ENCODE measurements at places on chromosomes 3 and 15. TPM values are rescaled to one million over a fixed set of nuclear protein-coding genes. Genes with fewer than 3 reads are reported as not detected.

Gene C15orf62
- total RNA-seq: 0.39 TPM

- peak; percentile 57 for DNase-seq
Measured at GRCh38 chr15:29835301-29835700, 13.0 kb upstream of the TJP1 start.

GRCh38 chr3:5321666-5322340 lies 134.3 kb downstream of the EDEM1 start:
- DNase-seq: no peak

GRCh38 chr3:3675801-3676200 lies 123.4 kb upstream of the LRRN1 start:
- DNase-seq: no peak

GRCh38 chr15:72724028-72724427 lies 38.0 kb downstream of the BBS4 start:
- DNase-seq: no peak

- no peak for DNase-seq
Measured at GRCh38 chr3:24736701-24737100, 242.1 kb upstream of the THRB start.

- no peak for DNase-seq
Measured at GRCh38 chr3:37241880-37242279, 67.5 kb upstream of the LRRFIP2 start.

- no peak for DNase-seq
Measured at GRCh38 chr3:70979983-70980645, 603.4 kb downstream of the FOXP1 start.

Gene LRTM1
- total RNA-seq: not detected

- no peak for DNase-seq
Measured at GRCh38 chr3:195763076-195763830, 42.5 kb downstream of the MUC20 start.

Gene NR2E3
- total RNA-seq: under 0.01 TPM

Gene TMEM212
- not detected for total RNA-seq

DNA sequence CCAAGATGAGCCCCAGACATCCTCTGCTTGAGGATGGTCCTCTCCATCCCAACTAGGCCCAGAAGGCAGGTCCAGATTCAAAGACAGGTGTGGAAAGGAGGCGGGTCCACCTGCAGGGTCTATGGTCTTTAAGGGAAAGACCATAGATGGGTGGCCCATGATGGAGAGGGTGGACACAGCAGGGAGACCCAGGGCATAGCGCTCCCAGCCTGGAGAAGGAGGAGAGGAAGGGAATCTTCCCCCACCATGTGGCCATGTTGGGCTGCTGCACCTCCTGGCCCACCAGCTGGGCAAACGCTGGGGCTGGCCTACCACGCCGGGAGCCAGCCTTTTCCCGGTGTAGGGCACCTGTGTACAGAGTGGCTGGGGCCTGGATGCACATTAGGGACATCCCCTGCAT lies 265.2 kb upstream of the TLE3 start:
- peak; percentile 29 for DNase-seq

Gene CFAP100
- not detected for total RNA-seq

- DNase-seq: no peak
Measured at GRCh38 chr15:33964665-33965040, 3.6 kb upstream of the CHRM5 start.

GRCh38 chr3:116186049-116186448 lies 259.2 kb downstream of the LSAMP start:
- no peak for DNase-seq

Gene RHOV
- total RNA-seq: not detected

DNA sequence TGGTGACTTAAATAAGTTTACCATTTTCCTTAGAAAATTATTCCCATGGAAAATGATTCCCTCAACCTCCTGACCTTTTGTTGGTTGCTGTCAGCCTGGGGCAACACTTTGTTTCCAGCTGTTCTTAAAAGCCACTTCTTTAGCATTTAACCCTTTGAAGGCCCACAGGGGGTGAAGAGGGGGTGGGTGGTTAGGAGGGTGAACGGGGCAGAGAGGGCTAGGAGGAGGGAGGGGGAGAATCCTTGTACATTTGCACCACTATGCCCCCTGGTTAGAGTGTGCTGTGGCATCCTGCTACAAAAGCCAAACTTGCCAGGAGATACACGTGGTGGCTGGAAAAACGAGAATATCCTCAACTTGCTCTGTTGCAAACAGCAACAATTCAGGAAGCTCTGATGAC lies 273.2 kb upstream of the RGMA start:
- DNase-seq: no peak

- no peak for DNase-seq
Measured at GRCh38 chr3:116059421-116060096, 385.7 kb downstream of the LSAMP start.

- peak; percentile 10 for DNase-seq
Measured at GRCh38 chr15:81071120-81071519, 63.0 kb upstream of the CFAP161 start.

Gene LRRC34
- total RNA-seq: 3.1 TPM

DNA sequence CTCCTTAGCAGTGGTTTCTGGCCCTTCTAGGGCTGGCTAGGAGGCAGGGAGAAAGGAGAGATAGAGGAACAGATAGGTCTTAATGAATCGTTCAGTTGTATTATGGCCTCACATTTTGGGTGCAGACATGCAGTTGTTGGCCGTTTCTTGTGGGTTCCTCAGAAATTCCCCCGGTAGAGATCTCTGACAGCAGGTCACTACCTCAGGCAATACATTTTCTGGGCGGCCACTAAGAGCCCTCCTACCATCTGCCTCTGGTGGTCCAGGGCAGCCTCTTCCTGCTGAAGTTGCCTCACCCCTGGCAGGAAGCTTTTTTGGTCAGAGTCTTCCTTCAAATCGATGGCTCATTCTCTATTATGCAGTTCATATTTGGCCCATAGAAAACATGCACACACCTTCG lies 266.1 kb downstream of the SV2B start:
- DNase-seq: no peak

Gene HYKK
- total RNA-seq: 0.90 TPM

DNA sequence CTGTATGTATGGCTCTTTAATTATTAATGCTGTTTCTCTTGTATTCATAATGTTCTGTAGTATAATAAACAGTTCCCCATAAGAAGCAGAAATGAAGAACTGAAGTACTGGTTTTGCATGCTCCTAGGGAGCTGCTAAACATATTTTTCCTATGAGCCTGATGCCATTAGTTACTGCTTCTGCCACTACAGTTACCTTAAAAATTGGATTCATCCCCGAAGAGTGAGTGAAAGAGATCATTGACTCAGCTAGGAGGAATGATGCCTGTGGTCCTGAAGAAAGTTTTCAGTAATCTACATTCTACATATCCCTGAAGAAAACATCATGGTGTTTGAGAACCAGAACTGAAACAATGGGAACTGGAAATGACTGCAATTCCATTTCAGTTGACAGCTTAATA lies 37.1 kb upstream of the ST3GAL6 start:
- no peak for DNase-seq

DNA sequence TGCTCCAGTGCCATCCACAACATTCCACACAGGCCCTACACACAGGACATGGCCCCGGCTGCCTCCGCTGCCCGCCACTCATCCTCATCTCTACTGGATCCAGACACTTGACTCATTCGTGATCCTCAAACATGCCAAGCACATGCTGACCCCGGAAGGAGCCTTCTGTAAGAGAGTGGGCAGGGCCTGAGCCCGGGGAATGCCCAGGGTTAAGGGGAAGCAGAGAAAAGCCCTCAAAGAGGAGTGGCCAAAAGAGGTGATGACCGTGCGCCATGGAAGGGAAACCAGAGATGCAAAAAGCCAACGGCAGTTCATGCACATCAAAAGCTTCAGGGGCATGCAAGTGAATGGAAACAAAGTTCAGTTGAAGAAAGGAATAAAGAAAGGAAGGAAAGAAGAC lies 46.1 kb downstream of the RFTN1 start:
- DNase-seq: no peak

DNA sequence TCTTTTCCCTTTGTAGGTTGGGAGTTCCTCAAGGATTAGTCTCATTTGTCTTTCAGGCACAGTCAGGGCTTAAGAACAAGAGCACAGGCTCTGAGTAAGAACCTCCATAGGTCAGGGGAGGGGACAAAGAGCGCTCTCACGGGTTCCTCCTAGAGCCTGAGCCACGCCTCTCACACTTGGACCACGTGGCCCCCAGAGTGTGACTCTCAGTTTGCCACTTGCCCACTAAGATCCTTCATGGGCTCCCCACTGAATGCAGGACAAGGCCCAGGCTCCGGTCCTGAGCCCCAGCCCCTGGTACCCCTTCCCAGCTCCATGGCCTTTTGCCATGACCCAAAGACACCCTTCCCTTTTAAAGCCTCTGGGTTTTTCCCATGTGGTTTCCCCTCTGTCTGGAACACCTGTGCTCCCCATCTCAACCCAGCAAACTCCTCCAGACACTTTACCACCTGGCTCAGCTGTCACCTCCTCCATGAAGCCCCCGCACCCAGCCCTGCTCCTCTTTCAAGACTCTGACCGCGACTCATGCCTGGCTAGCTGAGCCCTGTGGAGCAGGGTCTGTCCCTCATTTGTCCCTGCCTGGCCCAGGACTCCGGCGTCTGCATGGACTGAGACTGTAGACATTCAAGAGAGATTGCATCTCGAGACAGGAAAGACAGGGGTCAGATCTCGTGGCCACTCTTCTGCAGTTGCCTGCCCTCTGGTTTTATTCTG lies 32.7 kb downstream of the IQSEC1 start:
- DNase-seq: no peak

Gene DPPA2
- total RNA-seq: not detected

DNA sequence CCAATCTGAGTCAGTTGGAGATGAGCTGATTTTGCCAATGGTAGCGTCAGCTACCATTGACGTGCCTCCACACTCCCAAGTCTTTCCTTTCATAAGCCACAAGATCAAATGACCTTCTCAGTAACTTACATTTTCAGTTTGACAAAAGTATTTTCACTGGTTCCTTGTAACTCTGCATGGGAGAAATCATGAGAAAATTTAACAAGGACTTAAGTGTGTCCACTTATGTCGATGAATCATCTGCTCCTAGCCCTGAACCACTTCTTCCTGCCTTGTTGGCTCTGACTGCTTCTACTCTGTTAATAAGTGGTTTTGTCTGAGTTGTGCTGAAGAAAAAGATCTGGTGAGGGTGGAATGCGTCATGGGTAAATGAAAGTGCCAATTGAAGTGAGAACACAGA lies 101.2 kb downstream of the NFKBIZ start:
- peak; percentile 47 for DNase-seq

DNA sequence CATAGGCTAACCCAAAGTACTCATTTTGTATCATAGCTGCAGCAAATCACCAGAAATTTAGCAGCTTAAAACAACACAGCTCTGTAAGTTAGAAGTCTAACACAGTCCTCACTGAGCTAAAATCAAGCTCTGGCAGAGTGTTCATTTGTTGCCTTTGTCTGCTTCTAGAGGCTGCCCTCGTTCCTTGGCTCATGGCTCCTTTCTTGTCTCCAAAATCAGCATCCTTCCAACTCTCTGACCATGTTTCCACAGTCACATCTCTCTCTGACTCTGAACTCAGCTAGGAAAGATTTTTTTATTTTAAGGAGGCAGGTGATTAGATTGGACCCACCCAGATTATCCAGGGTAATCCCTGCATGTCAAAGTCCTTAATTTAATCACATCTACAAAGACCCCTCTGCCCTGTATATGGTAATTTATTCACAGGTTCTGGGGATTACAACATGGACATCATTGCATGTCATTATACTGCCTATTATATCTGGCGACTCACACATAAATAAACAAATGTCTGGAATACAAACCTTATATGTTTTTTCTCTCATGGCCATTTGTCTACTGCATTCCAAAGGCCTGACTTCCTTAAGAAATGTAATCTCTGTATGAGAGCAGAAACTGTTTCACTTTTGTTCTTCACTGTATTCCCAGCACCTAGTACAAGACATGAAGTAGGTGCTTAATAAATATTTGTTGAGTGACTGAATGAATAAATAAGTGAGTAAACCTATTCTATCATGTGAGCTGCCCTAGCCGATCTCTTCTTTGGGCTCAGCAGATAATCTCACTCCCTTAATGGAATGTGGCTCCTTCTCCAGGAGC lies 15.1 kb upstream of the UACA start:
- no peak for DNase-seq

- DNase-seq: no peak
Measured at GRCh38 chr3:114887806-114888205, 259.3 kb downstream of the ZBTB20 start.

- peak; percentile 69 for DNase-seq
Measured at GRCh38 chr15:67013696-67014095, 51.7 kb upstream of the SMAD3 start.

Gene TFG
- 60.6 TPM for total RNA-seq

DNA sequence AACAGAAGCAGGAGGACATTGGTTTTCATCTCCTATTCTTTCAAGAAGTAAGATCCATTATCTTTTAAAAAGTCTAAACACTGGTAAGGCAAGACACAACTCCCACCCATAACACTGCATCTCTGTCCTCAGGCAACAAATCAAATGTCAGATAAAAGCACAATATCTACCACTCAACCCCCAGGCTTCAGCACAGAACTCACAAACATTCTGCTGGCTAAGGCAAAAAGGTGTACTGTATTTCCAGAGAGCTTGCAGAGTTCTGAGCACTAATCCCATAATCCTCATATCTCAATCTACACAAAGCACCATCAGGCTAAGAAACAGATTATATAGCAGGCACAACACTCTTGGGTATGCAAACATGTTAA lies 20.9 kb downstream of the RAF1 start:
- DNase-seq: no peak

Gene PLCH1
- under 0.01 TPM for total RNA-seq

GRCh38 chr15:77064063-77064462 lies 6.8 kb downstream of the TSPAN3 start:
- DNase-seq: no peak

Gene IFT80
- 16.7 TPM for total RNA-seq

DNA sequence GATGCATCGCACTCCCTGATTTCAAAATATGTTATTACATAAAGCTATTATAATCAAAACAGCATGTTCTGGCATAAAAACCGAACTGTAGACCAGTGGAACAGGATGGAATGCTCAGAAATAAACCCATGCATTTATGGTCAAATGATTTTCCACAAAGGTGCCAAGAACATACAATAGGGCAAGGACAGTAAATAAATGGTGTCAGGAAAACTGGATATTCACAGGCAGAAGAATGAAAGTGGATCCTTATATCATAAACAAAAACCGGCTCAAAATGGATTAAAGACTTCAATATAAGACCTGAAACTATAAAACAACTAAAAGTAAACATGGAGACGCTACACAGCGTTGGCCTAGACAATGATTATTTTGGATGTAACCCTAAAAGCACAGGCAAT lies 22.6 kb downstream of the USP50 start:
- peak; percentile 85 for DNase-seq

- no peak for DNase-seq
Measured at GRCh38 chr3:11547498-11547897, 96.2 kb downstream of the VGLL4 start.

Gene NEK10
- 1.9 TPM for total RNA-seq
